ENCODE measurements at places on chromosomes 5 and 9.

DNA sequence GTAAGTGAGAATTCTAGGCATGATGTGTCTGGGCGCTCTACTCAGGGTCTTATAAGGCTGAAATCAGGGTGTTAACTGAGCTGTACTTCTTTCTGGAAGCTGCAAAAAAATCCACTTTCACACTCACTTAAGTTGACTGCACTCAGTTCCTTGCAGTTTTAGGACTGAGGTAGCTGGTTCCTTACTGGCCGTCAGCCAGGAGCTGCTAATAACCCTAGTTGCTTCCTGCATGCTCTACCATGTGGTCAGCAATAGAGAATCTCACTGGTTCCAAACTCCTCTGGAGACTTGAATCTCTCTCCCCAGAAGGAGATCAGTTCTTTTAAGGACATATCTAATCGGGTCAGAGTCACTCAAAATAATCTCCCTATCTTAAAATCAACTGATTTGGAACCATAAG, 911.2 kb downstream of the EFNA5 start:
- no peak for DNase-seq

DNA sequence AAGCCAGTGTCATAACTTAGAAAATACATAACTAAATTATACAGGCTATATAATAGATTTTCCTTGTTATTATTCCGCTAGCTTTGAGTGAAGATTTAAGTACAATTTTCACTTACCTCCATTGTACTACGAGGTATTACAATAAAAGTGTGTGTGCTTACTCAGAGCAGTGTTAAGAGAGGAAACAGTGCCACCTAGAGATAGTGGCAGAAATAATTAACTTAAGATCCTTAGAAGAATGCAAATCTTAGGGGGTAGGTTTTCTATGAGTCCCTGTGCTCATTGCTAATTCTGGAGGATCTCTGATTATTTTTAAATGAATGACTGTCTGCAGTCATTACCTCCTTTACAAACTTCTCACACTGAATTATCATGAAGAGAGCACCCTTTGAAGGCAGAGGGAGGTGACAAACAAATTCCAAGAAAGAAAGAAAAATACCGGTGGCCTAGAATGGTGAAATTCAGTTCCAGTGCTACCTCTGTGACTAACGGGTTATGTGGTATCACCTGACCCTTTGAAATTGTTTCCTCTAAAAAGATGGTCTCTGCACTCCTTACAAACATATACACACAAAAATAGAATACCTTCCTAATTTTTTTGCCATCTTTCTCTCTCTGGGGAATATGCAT, 379.8 kb downstream of the TRIM36 start:
- no peak for DNase-seq

- DNase-seq: no peak
Measured at GRCh38 chr5:147101659-147102369, 133.0 kb upstream of the STK32A start.

DNA sequence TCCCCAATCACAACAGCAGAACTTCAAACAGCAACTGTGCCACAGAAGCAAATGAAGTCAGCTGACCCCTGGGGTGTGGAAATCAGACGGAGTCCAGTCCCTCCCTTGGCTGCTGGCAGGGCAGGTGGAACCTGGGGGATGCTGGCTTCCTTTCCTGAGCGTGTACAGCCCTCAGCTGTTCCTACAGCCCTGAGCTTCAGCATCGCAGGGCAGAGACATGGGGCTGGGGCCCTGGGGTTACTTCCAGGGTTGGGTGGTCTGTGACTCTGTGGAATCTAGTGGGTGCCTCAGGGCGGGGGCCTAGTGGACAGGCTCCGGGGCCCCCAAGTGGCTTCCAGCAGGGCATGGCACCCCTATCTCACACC, 7.3 kb upstream of the RXRA start:
- DNase-seq: no peak

DNA sequence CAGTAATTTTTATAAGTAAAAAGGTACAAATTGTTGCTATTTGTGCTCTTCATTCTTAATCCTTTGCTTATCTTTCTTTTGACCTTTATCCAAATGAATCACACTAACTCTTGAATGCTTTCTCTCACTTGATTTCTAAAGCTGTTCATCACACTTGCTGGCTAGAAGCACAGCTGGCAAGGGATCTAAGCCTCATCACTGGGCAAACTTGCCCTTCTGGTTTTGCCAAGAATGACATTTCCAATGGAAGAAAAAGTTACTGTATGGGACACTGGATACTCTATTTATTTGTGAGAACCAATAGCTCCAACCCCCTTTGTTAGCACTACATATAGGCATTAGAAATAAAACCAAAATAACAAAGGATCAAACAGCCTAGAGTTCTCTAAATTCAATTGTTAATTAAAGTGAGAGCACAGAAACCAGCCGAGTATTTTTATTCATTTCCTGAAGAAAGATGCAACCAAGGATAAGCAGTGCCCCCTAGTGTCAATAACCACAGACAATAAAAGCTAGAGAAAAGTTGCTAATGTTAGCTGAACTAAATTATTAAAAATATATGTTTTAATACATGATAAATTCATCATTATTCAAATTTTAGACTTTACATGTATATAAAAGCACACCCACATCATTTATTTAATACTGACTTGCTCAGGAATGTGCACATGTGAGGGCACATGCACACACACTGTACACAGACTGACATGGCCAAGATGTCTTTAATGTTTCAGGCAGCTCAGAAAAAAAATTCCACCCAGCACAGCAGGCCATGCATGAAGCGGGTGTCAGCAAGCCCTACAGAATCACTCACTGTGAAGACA, 59.8 kb upstream of the POU5F2 start:
- no peak for DNase-seq

DNA sequence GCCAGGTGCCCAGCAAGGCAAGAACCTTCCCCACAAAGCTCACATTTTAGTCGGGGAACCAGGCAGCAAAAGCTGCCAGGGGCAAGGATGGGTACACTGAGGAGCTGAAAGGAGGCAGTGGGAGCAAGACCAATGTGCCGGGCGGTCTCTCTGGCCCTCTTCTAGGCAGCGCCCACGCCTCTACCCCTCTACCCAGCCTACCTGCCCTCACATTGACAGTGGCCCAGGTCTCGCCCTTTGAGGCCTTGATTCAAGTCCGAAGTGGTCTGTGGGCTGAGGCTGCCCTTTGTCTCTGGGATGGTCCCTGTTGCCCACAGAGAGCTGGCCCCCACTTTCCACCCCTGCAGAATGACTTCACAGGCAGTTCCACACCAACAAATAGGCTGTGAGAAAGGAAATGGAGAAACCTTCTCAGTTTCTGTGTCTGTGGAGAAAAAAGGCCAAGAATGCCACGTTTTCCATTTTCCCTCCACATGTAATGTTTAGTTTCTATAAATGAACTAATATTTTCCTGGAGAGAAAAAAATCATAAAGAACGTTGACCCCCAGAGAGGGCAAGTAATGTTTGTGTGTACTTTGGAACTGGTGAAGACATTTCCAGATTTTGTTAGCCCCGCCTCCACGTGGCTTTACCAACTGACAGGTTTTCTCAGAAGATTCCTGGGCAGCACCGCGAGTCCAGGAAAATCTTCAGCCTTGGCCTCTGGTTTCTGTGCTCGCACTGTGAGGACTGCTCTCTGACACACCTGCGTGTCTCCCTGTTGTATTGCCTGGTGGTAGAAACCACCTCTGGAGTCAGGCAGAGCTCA, 57.4 kb upstream of the ANGPTL2 start:
- peak; percentile 63 for DNase-seq

Measured in cardiac septum (tissue), 1 donor.